ENCODE measurements at places on chromosomes 2 and 18.

DNA sequence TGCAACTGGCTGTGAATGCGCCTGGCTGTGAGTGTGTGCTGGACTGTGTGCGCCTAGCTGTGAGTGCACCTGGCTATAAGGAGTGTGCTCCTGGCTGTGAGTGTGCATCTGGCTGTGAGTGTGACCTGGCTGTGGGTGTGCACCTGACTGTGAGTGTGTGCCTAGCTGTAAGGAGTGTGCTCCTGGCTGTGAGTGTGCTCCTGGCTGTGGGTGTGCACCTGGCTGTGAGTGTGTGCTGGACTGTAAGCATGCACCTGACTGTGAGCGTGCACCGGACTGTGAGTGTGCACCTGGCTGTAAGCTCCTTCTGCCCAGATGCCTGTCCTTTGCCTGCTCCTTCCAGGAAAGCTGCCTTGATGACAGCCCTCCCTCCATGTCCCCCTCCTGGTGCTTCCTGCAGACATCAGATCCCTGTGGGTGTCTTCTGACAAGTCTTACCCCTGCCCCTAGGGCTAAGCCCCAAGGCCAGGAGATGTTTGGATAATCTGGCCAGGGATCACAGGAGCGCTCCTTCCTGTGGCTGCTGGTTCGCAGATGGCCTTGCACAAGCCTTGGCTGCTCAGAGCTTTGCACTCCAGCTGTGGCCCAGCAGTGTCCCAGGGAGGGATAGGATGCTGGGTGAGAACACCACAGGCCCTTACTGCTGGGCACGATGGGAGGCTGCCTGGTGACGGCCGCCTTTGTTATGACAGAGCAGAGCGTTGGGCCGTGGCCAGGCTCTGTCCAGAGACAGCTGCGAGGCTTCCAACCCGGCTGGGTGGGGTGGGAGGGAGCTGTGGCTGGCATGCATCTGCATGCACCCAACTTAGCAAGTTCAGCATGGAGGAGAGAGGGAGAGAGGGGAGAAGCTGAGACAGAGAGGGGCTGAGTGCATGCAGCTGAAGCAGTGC, 89.9 kb downstream of the GLI2 start:
- DNase-seq, result peak; percentile 17

DNA sequence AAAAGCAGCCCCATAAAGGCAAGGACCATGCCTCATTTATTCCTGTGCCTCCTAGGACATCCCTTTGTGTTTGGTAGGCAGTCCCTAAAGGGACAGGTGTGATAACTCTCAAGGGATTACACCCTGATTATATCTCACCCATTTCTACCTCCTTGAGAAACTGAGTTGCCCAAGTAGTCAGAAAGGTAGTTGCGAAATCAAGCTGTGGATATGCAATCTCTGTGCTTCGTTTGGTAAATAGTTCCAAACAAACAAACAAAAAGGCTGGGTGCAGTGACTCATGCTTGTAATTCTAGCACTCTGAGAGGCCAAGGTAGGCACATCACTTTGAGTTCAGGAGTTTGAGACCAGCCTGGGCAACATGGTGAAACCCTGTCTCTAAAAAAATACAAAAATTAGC, 100.2 kb upstream of the ARL5A start:
- DNase-seq, result no peak

DNA sequence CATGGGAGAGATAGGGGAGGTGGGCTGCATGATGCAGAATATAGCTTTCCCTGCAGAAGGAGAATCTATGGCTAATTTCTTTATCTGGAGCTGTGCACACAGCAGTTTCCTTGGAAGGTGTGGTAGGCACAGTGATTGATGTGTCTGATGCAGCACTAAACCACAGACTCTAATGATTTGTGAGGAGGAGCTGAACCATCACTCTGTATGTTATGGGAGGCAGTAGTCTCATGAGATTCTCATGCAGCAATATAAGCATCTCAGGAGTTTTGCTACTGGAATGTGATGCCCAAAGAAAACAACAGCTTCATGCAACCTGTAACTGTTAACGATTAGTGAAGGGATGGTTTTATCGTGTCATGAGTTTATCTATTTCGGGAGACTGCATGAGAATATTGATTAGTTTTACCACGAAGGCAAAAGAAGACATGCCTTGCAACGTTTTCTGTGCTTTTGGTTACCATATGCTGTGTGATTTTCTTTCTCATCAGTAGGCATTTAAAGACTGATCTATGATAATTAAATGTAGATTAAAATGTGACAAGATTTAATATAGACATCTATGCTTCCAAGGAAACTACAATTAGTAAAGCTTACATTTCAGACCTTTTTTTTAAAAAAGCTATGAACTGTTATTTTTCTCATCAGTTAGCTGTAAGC, 286.8 kb downstream of the ARL6IP6 start:
- DNase-seq, result no peak

DNA sequence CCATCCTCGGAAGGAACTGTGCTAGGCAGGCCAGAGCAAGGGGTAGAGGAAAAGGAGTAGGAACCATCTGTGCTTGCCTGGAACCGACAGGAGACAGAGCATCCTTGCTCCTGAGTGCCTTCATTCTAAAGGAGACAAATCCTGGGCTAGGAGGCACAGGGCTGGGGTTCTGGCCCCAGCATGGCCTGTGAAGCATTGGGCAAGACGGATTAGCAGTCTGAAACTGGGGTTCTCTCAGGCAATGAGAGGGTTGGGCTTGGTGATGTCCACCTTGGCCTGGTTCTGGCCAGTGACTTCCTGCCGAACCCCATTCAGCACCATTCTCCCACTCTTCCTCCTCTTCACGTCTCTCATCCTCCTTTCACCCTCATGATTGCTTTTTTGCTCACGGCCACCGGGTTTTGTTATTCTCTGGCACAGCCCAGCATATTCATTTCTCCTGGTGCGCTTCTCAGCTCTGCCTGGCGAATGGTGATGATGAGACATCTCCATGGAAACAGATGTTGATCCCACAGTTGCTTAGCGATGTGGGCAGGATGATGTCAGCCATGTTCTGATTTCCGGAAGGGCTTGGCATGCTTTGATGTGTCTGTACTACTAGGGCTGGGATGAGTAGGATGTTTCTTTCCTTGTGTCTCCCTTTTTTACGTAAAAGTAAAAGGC, 127.7 kb downstream of the CAPN13 start:
- no peak for DNase-seq

GRCh38 chr2:180979749-180980105, 678 bp upstream of the UBE2E3 start:
- DNase-seq, result no peak

GRCh38 chr18:36513556-36513955, 216.0 kb downstream of the FHOD3 start:
- DNase-seq, result no peak

DNA sequence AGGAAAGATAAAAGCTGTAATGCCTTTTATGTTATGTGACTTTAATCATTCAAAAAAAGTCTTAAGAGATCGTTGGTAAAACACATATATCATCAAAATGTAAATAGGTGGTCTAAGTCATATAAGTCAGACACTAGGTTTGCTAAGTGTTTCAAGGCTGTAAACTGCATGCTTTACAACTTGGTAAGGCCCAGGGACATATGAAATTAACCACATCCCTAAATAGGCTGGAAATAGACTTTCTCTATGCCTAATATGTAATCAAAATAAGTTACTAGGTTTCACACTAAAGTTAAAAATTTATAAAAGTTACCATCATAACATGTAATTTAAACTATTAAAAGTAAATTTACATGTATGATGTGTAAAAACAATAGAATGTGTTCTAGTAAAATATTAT, 946.3 kb upstream of the LRATD1 start:
- DNase-seq, result no peak

DNA sequence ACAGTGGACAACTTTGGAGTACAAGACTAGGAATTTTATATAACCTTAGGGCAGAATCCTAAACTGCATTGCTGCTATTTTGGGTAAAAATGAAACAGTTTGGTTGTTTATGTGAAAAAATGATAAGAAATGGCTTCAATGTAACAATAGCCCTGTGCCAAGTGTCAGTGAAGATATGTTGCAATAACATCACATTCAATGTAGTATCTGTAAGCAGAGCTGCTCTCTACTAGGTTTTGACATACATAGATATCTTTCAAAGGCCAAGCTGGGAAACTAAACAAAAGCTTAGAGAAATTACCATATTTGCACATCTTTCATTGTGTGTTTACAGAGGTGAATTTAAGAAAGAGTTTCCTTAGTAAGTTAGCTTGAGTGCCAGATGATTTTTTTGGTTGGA, 135.0 kb upstream of the DOK6 start:
- DNase-seq, result no peak

DNA sequence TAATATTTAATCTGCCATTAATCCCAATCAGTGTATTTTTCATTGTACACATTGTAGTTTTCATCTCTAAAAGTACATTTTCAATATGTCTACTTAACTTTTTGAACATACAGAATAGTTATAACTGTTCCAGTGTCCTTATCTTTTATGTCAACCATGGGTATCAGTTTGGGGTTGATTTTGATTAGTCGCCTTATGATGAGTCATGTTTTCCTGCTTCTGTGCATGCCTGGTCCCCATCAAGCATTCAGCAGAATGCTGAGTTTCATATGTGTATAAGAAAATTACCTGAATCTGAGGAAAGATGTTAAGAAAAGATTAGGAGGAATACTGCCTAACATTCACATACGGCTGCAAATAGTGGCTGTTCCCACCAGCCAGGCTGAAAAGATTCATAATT, 17.7 kb downstream of the SPDYA start:
- peak; percentile 17 for DNase-seq

Data from ELR (cell line).